Stimulated activated CD8-positive, alpha-beta memory T cell treated with anti-CD3 and anti-CD28 coated beads, Interleukin-15, amount 100 ng/mL, for 24 hours (primary cell): ENCODE measurements at places on chromosomes 12 and 14.

DNA sequence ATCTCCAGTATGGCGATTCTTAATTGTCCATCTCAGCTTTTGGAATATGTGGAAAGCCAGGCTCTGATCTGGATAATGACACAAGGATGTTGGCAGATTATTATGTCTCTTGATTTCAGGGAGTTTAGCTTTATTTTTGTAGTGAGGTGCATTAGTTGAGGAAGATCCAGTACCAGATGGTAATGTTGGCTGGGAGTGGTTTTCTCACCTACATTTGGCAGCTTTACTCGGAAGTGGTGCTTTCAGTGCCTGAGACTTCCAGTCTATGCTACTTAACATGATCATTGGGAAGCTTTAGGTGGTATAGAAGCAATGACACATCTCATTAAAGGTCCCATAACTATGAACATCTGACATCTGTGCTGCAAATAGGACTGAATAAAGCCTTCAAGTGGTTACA, 7.5 kb downstream of the SLC15A5 start:
- no peak for DNase-seq

GRCh38 chr12:39586816-39587215, 32.8 kb downstream of the ABCD2 start:
- no peak for DNase-seq

GRCh38 chr12:100156731-100157426, 14.2 kb upstream of the BLTP3B start:
- DNase-seq, result no peak

DNA sequence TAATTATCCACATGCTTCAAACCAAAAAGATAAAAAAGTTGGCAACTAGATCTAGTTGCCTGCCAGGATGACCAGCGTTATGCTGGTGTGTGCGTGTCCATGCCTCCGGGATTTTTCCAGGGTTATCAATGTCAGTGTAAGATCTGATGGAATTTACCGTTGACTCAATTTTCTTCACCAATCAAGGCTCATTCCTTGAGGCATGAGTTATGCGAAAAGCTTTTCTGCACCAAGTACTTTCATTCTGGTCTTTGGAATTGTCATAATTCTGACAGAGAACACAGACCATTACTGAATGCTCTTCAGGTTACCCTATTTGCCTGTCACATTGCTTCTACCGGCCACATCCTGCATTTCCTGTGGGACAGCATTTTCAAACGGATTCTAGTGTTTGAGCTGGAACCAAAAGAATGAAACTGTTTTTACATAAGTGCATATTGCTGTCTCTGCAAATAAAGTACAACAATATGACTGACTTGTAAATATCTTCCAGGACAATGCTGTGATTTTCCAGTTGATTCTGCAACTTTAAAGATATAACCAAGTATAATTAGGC, 91.8 kb downstream of the DUSP16 start:
- DNase-seq, result no peak

GRCh38 chr12:46101485-46101869, 111.1 kb upstream of the SCAF11 start:
- DNase-seq, result no peak

GRCh38 chr14:102584871-102585869, 7.3 kb upstream of the RCOR1 start:
- no peak for DNase-seq

- DNase-seq, result no peak
Measured at GRCh38 chr12:116820064-116820656, 61.1 kb downstream of the HRK start.
